Muscle of back (tissue), 13 donors: ENCODE measurements at places on chromosomes 13 and 19. TPM values are rescaled to one million over a fixed set of nuclear protein-coding genes. Genes with fewer than 3 reads are reported as not detected.

Gene PRR36
- polyA plus RNA-seq: 0.29 TPM

Gene OR7A17
- polyA plus RNA-seq: not detected

Gene PVR
- 19.2 TPM for polyA plus RNA-seq

Gene ATP8B3
- polyA plus RNA-seq: 0.70 TPM

Gene SCEL
- polyA plus RNA-seq: 0.13 TPM

Gene BRCA2
- polyA plus RNA-seq: 2.6 TPM

Gene TPM4
- polyA plus RNA-seq: 331 TPM

Gene EEF1AKMT1
- polyA plus RNA-seq: 10.9 TPM

Gene COG3
- 25.6 TPM for polyA plus RNA-seq

Gene S1PR4
- 0.64 TPM for polyA plus RNA-seq

Gene ONECUT3
- polyA plus RNA-seq: not detected

Gene ZNF283
- 9.7 TPM for polyA plus RNA-seq

Gene ZNF613
- polyA plus RNA-seq: 5.7 TPM

Gene NDUFA13
- polyA plus RNA-seq: 172 TPM

Gene DAND5
- 0.38 TPM for polyA plus RNA-seq

Gene GRWD1
- polyA plus RNA-seq: 14.9 TPM

Gene SULT2A1
- polyA plus RNA-seq: not detected

Gene PSG4
- polyA plus RNA-seq: 1.5 TPM

Gene ALOX5AP
- 4.4 TPM for polyA plus RNA-seq

GRCh38 chr19:48819366-48819816 lies 8.6 kb upstream of the BCAT2 start:
- no peak for DNase-seq

- no peak for DNase-seq
Measured at GRCh38 chr13:21744149-21744548, 73.3 kb downstream of the FGF9 start.

DNA sequence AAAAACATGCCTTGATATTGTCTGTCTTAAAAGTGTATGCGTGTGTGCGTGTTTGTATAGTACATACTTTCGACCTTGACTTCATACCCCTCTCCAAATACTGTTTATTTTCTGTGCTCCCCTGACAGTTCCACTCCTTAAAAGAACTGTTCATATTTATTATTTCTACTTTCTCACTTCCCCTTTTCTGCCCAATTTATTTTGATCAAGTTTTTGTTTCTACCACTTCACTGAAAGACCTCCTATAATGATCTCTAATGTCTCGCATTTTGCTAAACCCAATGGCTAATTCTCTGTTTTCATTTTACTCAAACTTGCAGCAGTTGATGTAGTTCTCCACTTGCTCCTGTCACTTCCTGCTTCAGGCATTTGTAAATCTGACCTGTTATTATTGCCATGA lies 426.1 kb upstream of the KLF12 start:
- DNase-seq: no peak

GRCh38 chr19:57141699-57142098 lies 3.3 kb downstream of the ZIM3 start:
- DNase-seq: no peak

DNA sequence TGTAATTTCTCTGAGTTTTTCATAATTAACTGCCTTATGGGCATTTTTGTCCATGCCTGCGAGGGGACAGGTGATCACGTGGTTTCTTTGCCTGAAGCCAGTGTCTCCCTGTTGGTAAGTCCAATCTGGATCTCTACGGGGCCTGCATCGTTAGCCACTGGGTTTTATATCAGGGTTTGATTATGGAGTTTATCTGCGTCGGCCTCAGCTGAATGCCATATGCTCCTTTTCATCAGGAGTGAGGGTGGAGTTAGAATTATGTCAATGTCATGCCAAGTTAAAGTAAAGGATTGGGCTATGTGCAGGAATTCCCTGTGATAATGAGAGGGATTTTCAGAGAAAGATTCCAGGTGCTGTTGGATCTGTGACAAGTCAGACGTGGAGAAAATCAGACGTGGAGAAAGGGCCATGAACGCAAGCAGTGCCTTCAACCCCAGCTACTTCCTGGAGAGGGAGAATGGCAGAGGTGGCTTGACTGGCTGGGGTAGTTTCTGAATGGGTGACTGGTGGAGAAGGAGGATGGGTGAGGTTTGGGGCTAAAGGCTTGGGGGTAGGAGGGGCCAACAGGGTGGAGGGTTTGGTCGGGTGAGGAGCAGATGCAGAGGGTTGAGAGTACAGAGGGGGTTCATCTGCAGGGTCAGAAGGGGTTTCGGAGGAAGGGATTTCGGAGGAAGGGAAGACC lies 24.3 kb downstream of the TMEM255B start:
- DNase-seq: no peak

DNA sequence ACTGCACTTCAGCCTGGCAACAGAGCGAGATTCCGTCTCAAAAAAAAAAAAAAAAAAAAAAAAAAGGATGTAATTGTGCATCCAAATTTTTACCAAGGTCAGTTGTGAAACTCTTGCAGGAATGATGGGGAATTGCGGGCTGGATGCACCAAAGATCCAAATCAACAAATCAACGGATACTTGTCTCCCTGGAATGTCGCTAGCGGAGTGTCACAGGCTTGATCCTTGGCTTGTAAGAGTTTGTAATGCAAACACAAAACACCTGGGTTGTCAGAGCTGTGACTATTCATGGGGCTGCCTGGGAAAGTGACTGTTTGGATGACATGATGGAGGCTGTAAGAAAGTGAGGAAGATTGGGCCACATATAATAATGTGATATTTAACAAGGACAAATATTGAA lies 4.2 kb downstream of the KANK3 start:
- no peak for DNase-seq

DNA sequence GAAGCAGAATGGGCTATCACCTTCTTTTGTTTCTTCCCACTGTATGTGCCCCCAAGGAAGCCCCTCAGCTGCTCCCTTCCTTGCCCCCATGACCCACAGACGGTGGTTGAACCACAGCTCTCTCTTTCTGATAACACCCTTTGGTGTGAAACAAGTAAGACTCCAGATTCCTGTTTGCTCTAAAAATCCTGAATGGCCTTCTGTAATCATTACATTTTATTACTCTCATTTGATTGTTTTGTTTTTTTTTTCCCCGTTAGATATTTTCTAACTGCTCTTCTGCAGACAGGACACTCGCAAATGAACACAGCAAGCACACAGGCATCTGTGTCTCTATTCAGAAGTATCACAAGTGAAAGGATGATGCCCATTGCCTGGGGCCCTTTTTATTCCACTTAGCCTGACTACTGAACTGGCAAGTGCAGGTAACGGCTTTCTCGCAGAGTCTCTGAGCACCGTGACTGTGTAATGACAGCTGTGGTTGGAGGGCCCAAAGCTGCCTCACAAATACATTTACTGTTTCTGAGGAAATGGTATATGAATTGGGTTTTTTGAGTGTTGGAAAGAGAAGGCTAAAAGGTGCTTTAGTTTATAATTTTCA lies 59.3 kb downstream of the OXGR1 start:
- no peak for DNase-seq

GRCh38 chr13:113644800-113645199 lies 13.2 kb downstream of the ATP4B start:
- no peak for DNase-seq

DNA sequence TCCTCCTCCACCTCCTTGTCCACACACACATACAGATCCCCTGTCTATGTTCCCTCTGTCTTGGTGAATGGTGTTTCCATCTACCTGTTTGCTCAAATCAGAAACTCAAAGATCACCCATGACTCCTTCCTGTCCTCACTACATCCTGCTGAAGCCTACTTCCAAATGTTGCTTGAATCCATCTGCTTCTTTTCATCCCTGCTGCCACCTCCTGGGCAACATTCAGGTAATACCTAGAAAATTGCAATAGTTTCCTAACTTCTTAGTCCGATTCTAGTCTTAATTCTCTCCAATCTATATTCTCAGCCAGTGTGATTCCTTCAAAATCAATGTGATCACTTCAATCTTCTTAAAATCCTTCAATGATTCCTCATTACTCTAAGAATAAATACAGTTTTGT lies 155.5 kb upstream of the STARD13 start:
- peak; percentile 12 for DNase-seq

- DNase-seq: no peak
Measured at GRCh38 chr13:43391036-43391435, 367.6 kb downstream of the DNAJC15 start.

- peak; percentile 38 for DNase-seq
Measured at GRCh38 chr13:104086210-104086609, 1020.0 kb upstream of the SLC10A2 start.

- peak; percentile 42 for DNase-seq
Measured at GRCh38 chr13:103614761-103615160, 548.5 kb upstream of the SLC10A2 start.

DNA sequence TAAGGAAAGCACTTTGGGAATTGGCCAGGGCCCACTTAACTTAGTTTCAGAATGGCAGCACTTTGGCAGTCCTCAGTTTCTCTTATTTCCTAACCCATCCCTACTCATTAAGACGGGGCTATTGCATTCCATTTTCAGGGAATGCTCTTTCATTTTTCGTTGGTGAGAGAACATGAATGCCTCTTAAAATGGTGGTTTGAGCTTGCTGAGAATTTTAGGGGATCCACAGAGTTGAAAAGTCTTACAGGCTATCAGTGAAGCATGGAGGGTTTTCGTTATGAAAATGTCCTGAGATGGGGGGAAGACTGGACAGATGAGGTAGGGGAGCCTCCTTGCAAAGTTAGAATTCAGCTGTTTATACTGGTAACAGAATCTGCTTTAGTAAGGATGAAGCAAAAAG lies 71.4 kb downstream of the LRCH1 start:
- no peak for DNase-seq

GRCh38 chr13:86383561-86383960 lies 584.3 kb upstream of the SLITRK6 start:
- no peak for DNase-seq

DNA sequence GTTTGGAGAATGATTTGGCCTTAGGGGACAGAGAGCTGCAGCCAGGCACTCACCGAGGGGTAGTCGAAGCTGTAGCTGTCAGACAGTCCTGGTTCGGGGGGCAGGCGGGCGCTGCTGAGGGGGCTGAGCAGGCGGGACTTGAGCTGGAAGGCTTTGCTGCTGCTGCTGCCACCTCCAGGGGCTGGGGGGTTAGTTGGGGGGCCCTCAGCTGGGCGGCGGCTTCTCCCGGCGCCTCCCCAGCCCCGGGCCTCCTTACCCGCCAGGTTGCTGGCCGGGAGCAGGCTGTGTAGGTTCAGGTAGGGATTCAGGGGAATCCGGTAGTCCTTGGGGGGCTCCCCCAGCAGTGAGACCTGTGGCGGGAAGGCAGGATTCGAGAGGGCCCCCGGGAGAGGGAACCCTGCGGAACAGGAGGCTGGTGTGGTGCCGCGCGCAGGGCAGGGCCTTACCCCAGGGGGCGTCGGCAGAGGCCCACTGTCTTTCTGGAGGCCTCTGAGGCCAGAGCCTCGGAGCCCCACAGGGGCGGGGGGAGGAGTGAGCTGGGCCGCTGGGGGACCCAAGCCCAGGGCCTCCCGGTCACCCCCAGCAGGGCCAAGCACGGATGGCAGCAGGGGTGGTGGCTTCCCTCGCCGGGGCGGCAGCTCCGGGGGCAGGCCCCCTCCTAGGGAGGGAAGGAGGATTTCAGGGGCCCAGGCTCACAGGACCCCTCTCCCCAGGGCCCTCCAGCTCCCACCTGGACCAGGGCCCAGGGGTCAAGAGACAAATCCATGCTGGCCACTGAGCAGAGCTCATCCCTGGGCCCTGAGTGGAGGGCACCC lies 5.0 kb upstream of the FDX2 start:
- no peak for DNase-seq

- no peak for DNase-seq
Measured at GRCh38 chr19:28429356-28429755, 783.6 kb downstream of the UQCRFS1 start.

DNA sequence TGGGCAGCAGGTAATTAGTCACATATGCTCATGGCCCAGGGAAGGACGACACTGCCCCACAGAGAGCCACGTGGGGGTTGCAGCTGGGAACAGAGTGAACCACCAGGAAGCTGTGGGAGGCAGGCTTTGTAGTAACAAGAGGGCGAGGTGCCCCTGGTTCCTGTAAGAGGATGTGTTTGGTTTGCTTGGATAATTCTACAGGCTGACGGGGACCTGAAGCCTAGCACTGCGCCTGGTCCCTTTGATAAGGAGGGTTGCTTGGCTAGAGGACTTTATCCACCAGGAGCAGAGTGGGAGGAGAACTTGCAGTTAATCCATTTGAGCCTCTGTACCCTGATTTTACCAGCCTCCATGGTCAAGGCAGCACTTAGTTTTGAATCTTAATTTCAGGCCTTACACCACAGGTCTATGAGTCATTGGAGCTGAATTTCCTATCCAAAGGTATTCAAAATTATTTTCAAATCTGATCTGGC lies 67.4 kb upstream of the CLDN10 start:
- DNase-seq: no peak

- no peak for DNase-seq
Measured at GRCh38 chr13:40172149-40172591, 494.3 kb downstream of the FOXO1 start.

- DNase-seq: no peak
Measured at GRCh38 chr19:455851-456546, 4.8 kb downstream of the SHC2 start.

GRCh38 chr19:45302416-45302815 lies 20.3 kb downstream of the CKM start:
- no peak for DNase-seq

GRCh38 chr13:75423946-75424345 lies 58.0 kb downstream of the TBC1D4 start:
- DNase-seq: no peak

DNA sequence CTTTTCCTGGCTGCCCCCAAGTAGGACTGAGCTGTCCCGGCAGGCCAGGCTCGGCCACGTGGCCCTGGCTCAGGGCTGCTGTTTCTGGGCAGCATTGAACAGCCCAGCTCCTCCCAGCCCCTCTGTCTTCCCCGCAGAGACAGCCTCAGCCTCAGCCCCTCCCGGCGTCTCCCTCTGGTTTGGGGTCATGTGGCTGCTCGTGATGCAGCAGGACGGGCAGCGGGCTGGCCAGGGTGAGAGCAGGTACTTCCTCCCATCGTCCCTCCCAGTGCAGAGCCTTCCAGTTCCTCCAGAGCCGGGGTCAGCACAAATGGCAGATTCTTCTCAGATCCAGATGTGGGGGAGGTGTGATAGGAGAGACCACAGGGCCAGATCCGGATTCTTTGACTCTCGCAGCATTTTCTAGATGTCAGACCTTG lies 114.6 kb downstream of the KDM4B start:
- peak; percentile 36 for DNase-seq

- DNase-seq: no peak
Measured at GRCh38 chr13:24267801-24268200, 41.6 kb upstream of the C1QTNF9 start.
